Daoy (cell line): ENCODE measurements at places on chromosomes 2 and 18. TPM values are rescaled to one million over a fixed set of nuclear protein-coding genes. Genes with fewer than 3 reads are reported as not detected.
A peak's percentile ranks its signal among the peaks of the same experiment; 100 is the strongest.

- DNase-seq = no peak
These were observed 3.1 kb upstream of the CELF4 start for GRCh38 chr18:37568671-37569070.

- no peak for DNase-seq
These were observed 5.1 kb downstream of the COMMD1 start for GRCh38 chr2:61910603-61911002.

DNA sequence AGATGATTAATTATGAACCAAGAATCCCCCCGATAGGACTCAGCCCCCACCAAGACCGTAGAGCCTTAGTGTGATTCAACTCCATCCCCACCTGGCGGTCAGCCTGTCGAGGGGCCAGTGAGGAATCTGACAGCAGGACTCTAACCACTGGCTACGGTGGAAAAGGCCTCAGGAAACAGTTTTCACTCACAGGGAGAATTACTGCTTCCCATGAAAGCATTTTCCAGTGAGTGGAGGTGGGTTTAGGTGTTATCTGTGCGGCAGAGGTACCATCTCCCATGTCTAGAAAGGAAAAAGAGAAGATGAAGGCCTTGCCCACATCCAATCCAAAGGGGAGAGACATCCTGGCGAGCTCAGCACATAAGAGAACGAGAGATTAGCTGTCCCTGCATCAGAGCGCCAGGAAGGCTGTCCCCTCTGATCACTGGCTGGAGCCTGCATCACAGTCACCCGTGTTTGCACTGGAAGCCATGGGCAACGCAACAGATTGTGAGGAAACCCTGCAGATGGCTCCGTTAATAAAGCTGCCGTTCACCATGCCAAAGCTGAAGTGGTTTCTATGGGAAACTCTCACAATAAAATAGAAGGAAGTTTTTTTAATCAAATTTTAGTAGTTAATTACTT lies 22.3 kb downstream of the COX7A2L start:
- DNase-seq = no peak

DNA sequence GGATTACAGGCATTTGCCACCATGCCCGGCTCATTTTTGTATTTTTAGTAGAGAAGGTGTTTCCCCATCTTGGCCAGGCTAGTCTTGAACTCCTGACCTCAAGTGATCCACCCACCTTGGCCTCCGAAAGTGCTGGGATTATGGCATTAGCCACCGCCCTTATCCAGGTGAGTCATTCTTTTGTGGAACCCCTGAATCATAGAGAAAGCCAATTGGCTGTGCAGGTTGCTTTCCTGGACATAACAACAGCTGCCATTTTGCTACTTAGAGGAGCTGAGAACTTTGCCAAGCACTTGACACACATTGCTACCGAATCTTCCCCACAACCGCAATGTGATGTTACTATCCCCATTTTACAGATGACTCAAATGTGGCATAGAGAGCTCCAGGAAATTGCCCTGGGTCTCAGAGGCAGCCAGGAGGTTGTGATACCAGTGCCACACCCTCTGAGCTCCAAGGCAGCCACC lies 36.0 kb downstream of the SETBP1 start:
- DNase-seq = peak; percentile 51

DNA sequence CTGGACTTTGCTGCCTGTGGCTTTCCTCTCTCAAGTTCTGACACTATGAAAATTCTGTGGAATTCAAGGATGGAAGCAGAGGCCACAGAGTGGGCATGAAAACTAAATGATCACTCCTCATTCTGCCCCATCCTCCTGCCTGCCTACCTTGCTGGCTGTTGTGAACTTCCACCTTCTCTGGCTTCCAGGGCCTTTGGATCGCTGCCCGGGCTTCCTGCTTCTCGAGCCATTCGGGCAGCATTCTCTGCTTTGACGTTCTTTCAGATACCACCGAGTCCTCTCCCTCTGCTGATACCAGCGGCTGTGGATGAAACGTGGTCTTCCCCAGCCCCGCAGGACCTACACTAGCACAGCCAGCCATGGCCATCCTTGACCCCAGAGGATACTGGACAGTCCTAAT lies 327.7 kb upstream of the SLC14A2 start:
- no peak for DNase-seq

DNA sequence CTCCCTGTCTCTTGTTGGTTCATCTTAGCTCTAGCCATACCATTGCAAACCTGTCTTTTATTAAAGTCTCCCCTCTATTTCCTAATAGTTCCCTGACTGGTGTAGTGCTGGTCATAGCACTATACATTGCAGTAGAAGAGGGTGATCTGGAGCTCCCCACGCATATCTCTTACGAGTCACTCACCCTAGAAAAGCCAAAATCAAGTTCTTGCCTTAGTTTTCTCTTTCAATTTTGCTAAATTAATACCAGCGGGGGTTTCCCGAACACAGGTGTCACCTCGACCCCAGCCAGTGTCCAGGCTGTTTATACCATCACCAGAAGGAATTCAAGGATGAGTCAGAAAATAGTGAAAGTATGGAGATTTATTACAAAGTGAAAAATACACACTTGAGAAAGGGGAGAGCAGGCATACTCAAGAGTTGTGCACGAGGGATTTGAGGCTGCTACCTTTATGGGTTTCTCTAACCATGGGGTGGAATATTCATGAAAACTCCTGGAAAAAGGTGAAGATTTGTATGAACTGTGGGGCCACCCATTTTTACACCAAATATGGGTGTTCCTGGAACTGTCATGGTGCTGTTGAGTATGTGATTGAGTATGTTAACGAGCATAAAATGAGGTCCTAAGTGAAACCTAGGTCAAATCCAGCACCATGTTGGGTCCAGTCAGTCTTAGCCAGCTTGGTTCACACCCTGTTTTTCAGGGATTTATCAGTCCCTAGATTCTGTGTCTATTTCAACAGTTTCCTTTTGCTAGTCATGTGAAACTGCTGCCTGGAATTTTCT lies 20.2 kb downstream of the PROKR1 start:
- DNase-seq = no peak

- no peak for DNase-seq
These were observed 124.4 kb downstream of the TTC27 start for GRCh38 chr2:32752205-32752604.

DNA sequence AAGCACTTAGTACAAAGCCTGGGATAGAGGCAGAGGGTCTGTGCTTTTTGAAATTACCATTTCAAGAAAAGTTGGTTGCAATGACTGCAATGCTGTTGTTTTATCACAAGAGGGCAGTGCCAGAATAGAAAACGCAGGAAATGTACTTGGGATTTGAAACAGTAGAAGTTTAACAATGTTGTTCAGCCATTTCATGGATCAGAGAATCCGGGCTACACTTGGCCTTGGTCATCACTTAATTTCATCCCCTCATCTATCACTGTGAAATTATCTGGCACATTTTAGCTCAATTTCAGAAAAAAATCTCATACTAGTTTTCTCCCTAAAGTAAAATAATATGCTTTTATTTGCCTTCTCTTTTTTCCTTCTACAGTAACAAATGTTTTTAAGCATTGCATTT lies 70.8 kb downstream of the RAPGEF4 start:
- peak; percentile 31 for DNase-seq

DNA sequence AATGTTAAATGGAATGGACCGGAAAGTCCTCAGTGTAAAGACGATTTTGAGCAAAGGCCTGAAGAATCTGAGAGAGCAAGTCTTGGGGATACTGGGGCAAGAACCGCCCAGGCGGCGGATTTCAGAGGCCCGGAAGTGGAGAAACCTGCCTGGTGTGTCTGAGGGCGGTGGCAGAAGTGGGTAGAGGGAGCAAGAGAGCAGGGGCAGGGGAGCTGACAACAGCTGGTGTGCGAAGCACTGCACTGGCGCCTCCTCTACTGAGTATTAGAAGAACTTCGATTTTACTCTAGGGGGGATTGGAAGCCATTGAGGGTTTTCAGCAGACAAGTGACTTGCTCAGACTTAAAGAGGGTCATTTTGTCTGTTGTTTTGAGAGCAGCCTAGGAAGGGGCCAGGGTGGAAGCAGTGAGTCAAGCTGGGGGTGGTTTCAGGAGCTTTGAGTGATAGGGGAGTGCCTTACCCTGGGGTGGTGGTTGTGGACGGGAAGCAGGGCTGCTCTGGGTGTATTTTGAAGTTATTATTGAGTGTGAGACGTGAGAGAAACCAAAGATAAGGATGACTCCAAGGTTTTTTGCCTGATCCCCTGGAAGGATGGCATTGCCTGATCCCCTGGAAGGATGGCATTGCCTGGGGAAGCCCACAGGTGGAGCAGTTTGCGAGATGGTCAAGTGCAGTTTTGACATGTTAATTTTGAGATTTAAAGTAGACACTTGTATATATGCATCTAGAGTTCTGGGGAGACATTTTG lies 52.5 kb downstream of the ZNF236 start:
- DNase-seq = no peak

DNA sequence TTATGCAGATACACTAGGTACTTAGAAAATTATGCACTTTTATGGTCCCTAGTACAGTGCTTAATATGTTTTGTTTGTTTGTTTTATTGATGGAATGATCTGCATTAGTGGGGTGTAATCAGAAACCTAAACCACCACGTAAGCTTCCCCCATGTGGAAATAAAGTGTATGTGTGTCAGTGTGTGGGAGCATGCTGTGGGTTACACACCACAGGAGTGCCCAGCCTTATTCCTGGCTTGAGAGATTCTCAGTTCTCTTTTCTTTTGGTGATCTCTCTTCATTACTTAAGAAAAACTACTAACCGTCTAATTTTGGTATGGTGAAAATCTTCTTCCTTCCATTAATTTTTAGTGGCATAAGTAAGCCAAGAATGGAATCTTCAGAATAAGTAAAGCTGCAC lies 398.6 kb downstream of the DCDC2C start:
- DNase-seq = no peak

GRCh38 chr2:172079838-172080640 lies 5.3 kb upstream of the DLX1 start:
- no peak for DNase-seq

- DNase-seq = no peak
These were observed 79.7 kb downstream of the PSMG2 start for GRCh38 chr18:12782521-12782920.

DNA sequence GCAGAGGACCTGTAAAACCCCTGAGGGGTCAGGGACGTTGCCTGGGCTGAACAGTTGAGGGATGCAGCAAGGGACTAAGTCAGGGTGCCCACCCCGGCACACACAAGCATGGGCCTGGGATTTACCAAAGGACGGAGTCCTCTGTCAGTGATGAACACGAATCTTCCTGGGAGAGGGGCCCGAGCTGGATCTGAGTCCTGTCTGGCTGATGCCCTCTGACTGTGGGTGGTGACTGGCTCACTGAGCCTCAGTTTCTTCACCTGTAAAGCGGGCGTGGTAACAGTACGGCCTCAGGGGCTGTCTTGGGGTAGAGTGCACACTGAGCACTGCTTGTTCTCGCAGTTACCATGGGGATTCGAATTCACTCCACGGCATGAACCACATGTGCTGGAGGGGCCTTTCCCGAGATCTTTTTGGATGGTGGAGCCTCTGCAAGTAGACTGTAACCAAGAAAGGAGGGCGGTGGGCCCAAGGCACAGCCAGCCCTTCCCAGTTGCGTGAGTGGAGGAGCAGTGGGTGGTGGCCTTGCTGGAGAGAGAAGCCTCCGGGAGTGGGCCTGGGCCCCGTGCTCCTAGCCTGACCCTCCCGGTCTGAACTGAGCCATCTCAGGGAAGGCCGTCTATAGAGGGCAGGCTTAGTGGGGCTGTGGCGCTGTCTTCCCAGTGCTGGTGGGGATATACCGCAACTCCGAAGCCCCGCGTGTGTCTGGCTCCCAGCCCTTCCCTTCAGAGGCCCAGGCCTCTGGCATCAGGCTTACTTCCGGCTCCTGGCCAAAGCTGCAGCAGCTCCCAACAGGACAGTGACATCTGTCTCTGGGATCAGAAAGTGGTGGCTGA lies 130.8 kb upstream of the HS6ST1 start:
- no peak for DNase-seq

- DNase-seq = no peak
These were observed 40.9 kb downstream of the CENPO start for GRCh38 chr2:24833821-24834732.

DNA sequence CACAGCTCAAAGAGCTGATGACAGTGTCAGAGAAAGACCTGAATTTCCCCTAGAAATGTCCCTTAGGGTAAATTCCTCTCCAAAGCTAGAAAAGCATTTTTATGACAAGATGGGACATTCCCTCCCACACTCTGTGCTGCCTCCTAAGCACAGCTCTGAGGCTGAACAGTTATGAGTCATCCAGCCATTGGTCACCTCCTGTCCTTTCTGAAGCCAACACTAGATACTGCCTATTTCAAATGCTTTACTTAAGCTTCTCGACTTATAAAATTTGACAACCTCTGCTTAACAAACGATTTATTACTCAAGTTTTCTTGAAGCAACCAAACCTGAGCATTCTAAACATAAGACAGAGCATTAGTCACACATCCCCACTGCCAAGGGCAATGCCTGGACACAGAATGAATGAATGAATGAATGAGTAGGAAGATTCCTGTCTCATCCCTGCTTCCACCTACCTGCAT lies 35.4 kb downstream of the B4GALT6 start:
- DNase-seq = peak; percentile 68

DNA sequence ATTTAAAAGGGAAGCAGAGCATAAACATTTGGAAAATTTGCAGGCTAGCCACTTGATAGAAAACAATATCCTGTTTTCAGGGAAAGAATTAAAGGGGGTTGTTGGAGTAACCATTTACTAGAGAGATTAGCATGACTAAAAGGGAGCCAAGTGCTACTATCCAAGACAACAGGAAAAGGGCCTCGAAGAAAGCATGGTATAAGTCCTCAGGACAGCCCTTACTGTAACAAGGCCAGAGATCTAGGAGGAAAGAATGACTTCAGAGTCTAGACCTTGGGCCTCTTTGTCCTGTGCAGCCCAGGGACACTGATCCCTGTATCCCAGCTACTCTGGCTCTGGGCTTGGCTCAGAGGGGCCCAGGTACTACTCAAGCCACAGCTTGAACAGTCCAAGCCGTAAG lies 16.6 kb downstream of the TPO start:
- DNase-seq = no peak

DNA sequence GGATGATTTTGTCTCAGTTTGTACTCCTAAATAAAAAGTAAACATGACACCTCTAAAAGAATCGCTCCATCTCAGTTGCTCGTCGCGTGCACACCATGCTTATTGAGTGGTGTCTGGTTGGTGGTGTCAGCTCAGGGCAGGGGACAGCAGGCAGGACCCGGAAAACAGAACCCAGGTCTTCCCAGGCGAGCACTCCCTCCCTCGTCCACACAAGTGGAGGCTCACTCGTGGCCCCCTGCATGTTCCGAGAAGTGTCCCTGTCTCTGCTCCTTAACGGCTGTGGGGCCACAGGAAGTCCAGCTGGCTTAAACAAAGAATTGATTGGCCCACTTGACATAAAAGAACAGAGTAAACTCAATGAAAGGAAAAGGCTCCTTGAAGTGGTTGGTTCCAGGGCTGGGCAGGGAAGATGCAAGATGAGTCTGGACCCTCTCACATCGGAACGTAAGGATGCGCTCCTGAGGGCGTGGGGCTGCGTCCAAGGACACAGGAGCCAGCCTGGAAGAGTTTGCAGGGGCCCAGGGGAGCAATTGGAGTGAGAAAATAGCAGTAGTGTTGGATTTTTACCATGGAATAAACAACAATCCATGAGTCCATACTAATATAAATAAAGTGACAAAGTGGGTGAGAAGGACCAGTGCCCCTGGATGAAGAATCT lies 13.1 kb upstream of the CNDP1 start:
- no peak for DNase-seq

The VPS4B gene
- total RNA-seq = 36.9 and 42.8 TPM in 2 replicates

The TTN gene
- total RNA-seq = under 0.01 TPM in 1 of 2 replicates, not detected in the other

The EVX2 gene
- not detected in 2 replicates for total RNA-seq

The ALK gene
- 0.03 and 0.11 TPM in 2 replicates for total RNA-seq

The MAB21L4 gene
- total RNA-seq = not detected in 2 replicates

The CFC1 gene
- total RNA-seq = not detected in 2 replicates

The ACTG2 gene
- total RNA-seq = 0.18 and 0.74 TPM in 2 replicates

The AQP12A gene
- total RNA-seq = not detected in 2 replicates
